ENCODE measurements at places on chromosomes 6 and 20.

GRCh38 chr6:44606504-44606903, 219.0 kb downstream of the CDC5L start:
- DNase-seq, result no peak

- DNase-seq, result no peak
These were observed 184.2 kb upstream of the CDYL start for GRCh38 chr6:4592026-4592425.

DNA sequence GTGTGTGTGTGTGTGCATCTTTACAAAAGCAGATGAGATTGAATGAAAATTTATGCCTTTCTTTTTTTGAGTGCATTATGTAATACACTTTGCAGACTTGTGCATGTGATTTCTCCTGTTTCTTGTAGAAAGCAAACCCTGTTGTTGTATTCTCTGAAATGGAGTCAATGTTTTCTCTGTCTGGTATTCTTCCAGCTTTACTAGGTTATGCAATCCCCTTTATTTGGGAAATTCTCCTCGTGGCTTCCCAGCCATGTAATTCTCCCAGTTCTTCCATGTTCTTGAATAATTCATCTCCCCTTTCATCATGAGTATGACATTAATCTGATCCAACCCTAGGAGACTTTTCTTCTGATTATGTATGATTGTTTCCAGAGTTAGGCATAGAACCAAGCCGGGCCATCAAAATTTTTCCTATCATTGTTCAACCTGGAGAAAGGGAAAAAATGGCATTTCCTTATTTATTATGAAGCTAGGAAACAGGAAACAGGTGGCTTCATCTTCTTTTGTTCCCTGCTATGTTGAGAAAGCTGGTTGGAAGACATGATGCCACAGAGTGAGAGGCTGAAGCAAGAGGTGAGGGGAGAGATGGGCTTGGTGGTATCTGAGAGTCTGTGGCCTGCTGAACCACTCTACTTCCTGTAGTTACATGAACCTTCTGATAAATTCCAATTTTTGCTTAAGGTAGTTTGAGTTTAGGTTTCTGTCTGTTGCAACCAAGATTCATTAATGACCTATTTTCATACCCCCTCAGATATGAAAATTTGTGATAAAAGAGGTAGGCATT, 68.8 kb downstream of the PRL start:
- DNase-seq, result no peak

DNA sequence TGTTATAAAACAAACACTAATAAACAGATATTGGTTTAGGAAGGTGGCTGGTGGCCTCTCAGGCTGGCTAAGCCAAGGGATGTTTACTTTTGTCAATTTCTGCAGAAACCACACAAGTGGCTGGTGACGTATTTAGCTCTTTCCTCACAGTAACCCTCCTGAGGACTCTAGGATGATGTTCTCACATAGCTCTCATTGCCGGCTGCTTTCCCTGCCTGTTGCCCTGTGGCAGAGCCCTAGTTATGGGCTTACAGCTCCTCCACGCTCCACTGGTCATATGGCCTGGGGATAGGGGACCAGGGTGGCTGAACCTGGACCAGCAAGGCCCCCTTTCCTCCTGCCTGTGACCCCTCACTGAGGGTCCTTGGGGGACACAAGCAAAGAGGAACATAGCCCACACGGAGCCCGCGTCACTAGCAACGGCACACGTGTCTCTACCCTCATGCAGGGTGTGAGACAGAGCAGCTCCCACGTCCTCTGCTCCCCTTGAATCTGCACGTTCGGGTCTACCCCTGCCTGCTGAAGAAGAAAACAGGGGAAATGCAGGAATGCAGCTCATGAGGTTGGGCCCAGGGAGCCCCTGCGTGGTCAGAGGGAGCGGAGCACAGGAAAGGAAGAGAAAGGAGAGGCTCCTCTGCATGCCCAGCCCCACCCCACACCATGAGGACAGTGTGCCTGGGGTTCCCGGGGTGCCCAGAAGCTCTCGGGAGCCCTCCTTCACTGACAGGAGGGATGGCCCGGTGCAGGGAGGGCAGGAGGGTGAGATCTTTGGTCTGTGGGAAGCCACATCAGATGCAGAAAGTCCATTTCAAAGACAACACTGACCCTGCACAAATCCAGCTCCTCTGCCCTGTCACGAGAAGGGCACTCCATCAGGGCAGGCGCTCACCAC, 13.9 kb downstream of the RAMACL start:
- DNase-seq, result no peak

DNA sequence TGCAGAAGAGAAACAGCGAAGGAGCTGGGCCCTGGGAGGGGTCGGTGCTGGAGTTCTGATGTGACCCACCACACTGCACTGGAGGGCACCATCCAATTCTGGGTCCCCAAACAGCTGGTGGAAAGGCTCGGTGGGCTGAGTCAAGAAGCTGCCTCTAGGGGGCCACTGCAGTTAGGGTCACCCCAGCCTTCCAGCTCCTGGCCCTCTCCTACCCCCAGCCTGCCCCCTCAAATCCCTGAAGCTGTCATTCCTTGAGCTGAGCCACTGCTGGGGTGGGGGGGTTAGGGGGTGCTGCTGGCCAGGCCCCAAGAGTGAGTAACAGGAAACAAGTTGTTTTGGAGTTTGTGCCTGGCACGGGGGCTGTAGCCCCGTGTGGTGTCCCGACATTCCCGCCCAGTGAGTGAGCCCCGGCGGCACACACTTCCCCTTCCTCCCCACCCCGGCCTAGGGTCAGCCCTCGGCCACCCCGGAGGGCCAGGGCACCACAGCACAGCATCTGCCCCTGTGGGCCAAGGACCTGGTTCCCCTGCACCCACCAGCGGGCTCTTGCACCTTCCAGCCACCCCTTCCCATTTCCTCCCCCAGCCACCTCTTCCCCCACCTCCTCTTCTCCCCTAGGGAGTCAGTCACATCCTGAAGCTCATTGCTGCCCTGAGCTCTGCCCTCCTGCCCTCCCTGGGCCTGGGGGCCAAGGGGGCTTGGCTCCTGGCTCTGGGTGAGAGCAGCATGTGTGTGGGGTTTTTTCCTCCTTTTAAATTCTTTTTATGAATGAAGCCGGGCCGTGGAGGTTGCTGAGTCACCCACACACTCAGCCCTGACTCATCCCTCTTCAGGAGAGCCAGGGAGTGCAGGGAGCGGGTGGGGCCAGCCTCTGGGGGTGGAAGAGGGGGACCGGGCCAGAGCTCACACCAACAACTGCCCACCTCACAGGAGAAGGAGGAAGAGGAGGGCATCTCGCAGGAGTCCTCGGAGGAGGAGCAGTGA, 4.6 kb downstream of the SMIM29 start:
- peak; percentile 84 for DNase-seq

DNA sequence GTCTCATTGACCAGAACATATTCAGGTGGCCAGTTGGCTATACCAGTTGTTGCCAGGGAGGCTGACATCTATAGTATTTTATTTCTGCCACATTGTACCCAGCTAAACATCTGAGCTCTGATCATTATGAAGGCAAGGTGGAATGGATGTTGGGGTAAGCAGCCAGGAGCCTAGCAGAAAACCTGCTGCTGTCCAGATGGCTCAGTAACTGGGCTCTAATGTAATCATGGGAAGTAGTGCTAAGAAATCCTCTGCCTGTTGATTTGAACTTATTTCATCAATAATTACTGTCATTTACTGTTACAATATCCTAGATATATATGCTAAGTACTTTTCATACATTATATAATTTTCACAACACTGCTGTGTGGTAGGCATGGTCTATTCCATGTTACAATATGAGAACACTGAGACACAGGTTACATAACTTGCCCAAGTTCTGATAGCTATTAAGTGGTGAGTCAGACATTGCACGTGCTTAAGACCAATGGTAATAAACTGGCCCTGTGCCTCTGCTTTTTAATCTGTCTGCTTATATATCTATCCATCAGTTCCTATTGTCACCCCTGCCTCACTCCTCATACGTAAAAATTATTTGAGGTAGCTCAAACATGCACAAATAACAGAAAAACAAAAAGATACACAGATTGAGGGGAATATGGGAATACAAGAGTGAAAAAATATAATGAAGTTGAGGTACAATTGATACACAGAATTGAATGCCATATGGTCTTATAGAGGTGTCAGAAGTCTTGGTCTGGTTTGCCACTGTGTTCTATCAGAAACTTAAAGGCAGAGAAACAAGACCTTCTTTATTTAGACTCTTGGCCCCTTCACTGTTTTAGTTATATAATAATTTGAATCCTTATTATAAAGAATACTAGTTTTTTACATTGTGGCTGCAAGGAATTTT, 25.2 kb downstream of the TBPL1 start:
- DNase-seq, result peak; percentile 12

DNA sequence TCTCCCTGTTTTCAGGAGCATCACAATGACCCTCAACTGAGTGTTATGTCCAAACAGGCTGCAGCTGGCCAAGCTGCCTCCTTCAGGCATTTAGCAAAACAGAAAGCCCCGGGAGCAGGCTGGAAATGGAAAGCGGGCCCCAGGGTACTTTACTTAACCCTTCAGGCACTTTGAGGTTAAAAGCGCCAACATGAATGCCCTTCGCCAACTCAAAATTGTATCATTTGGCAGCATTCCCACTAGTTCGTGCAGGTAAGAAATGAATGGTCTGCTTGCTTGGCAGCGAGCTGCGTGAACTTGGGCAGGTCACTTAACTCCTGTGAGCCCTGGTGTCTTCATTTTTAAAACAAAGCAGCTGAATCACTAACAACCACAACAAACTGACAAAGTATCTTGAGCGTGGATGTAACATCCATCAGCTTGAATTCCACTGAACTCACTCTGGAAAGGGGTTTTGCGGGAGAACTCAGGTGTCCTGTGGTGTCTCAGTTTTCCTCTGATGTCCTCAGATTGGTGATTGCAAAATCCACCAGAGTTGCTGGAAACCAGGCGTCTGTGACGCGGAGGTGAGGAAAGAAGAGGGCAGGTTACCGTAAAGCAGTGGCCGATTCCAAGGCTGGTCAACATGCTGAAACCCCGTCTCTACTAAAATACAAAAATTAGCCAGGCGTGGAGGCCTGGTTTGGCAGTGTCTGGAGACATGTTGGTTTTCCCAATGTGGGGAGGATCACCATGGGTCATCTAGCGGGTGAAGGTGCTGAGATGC, 118.8 kb upstream of the ZNF217 start:
- no peak for DNase-seq

DNA sequence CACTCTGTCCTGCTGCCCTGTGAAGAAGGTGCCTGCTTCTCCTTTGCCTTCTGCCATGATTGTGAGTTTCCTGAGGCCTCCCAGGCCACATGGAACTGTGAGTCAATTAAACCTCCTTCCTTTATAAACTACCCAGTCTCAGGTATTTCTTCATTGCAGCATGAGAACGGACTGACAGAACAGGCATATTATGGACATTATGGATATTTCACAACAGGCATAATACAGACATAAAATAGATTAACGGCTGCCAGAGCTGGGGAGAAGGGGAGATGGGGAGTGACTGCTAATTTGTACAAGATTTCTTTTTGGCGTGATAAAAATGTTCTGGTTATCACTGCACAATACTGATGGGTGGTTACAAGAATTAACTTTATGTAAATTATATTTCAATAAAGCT, 29.4 kb downstream of the TRPC4AP start:
- DNase-seq, result no peak

- no peak for DNase-seq
These were observed 612.2 kb downstream of the HDGFL1 start for GRCh38 chr6:23181356-23182110.

DNA sequence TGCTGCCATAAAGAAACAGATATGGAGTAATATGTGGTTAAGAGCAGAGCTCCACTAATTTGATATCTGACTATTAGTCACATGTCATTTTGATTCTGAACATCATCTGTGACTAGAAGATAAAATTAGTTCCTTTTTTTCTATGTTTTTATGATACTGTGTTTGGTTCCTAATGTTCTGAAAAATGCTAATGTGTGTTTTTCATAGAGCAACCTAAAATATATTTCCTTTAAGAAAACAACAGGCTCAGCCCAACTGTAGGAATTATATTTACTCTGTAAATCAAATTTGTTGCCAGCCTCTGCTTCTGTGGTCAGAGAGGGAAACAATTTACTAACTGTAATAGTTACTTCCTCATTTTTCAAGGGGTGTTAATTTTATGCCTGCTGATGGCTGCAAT, 33.3 kb upstream of the TXLNB start:
- no peak for DNase-seq

- no peak for DNase-seq
These were observed 26.6 kb upstream of the TULP4 start for GRCh38 chr6:158285656-158286021.

- DNase-seq, result no peak
These were observed 36.2 kb downstream of the EYA4 start for GRCh38 chr6:133277228-133277899.

GRCh38 chr20:49751397-49751736, 37.7 kb upstream of the B4GALT5 start:
- no peak for DNase-seq

- DNase-seq, result no peak
These were observed 220.9 kb upstream of the MYLIP start for GRCh38 chr6:15907914-15908518.

DNA sequence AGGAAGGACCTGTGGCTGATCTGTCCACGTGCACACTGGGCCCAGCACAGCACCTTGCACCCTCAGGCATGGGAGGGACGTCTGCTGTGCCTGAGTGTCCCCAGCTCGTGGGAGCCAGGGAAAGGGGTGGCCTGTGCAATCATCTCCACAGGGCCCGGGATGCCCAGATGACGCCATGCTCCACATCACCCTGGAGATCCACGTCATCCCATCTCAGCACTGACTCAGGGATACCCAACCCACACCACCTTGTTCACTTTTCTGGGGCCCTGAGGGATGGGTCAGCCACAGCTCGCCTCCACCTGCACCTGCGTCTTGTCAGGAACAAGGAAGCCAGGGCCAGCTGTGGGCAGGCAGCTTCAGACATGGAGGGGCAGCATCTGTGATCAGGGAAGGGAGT, 48.2 kb downstream of the RAB44 start:
- DNase-seq, result no peak

DNA sequence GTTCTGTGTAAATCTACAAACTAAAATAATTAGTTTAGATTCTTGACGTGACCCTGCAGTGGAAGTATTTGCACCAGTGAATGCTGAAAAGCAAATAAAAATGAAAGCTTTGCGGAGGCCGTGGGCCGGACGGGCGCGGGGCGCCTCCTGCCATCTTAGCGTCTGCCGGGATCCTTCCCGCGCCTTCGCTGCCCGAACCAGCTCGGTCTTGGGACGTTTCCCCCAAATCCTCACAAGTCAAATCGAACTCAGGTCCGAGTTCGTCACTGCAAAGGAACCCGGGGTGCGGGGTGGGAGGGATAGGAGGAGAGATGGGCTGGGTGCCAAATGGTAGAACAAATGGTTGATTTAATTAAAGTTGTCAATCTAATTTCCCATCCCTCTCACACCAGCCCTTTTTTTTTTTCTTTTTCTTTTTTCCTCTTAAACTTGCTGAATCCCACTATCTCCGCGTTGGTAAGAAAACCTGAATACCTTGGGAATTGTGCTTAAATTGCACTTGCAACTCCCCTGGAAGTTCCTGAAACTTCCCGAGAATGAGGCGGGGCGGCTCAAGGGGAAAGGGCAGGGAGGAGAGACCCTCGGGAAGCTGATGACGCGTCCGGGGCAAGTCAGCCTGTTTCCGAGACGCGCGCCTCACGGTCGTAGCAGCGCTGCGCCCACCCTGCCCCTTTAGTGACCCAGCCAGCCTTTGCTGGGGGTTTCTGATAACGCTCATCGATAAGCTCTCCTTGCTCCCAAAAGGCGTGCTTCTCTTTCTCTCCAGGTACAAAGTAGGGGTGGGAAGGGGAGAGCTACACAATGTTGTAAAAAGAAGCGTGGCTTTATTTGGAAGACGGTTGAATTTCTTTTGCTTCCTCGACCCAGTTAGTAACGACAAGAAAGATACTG, 1.8 kb downstream of the GJA1 start:
- DNase-seq, result peak; percentile 2
